ENCODE measurements at places on chromosomes 2 and 18.
A peak's percentile ranks its signal among the peaks of the same experiment; 100 is the strongest.

- DNase-seq = no peak
These were observed 4.5 kb upstream of the TOGARAM2 start for GRCh38 chr2:28976584-28976983.

- peak; percentile 27 for DNase-seq
These were observed 651 bp downstream of the STK17B start for GRCh38 chr2:196170606-196171247.

GRCh38 chr2:203559641-203560040 lies 24.5 kb upstream of the RAPH1 start:
- DNase-seq = no peak

DNA sequence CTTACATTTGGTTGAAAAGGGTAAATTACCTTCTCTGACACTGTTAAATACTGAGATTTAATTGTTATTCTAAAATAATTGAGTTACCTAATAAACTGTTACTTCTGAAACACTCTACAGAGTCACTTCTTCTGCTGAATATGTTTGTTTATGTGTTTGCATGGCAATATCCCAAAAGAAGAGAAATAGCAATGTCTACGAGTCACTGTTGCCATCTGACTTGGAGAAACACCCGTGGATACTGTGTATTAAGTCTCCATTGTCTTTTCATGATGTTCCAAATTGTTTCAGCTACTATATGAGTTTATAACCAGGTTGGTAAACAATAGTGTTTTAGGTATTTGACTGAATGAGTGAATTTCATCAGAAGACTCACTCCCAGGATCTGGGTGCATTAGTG lies 754.2 kb upstream of the ID2 start:
- DNase-seq = no peak

GRCh38 chr2:85589982-85590791 lies 5.4 kb upstream of the RNF181 start:
- peak; percentile 46 for DNase-seq

GRCh38 chr2:197306696-197307040 lies 3.9 kb downstream of the ANKRD44 start:
- DNase-seq = no peak

DNA sequence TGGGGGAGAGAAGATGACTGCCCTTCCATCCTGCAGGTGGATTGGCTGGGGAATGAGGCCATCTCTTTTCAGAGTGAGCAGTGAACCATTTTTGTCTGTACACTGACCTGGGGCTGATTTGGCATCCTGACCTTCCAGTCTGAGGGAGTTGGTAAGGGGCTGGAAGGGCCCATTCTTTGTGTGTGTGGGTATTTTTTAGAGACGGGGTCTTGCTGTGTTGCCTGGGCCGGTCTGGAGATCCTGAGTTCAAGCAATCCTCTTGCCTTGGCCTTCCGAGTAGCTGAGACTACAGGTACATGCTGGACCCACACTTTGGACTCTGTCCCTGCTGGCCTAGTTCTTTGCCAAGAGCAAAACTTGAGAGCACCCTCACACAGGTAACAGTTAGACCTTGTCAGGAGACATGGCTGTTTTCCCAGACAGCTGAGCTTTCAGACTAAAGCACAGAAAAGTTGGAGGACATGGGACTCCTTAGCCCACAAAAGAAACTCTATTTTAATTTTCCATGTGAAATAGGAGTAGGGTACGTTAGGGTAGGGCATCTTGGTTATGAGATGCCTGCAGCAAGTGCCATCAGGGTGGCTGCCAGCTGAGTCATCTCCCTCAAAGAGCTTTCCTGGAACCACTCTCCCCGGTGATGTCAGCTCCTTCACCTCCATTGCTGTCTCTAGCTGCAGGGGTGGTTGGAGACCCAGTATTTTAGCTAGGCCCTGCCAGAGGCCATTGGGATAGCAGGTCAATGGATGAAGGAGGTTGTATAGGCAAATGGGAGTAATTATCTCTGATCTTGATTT lies 60.7 kb downstream of the DGKD start:
- no peak for DNase-seq

- peak; percentile 15 for DNase-seq
These were observed 30.3 kb upstream of the SLC30A6 start for GRCh38 chr2:32135409-32135808.

DNA sequence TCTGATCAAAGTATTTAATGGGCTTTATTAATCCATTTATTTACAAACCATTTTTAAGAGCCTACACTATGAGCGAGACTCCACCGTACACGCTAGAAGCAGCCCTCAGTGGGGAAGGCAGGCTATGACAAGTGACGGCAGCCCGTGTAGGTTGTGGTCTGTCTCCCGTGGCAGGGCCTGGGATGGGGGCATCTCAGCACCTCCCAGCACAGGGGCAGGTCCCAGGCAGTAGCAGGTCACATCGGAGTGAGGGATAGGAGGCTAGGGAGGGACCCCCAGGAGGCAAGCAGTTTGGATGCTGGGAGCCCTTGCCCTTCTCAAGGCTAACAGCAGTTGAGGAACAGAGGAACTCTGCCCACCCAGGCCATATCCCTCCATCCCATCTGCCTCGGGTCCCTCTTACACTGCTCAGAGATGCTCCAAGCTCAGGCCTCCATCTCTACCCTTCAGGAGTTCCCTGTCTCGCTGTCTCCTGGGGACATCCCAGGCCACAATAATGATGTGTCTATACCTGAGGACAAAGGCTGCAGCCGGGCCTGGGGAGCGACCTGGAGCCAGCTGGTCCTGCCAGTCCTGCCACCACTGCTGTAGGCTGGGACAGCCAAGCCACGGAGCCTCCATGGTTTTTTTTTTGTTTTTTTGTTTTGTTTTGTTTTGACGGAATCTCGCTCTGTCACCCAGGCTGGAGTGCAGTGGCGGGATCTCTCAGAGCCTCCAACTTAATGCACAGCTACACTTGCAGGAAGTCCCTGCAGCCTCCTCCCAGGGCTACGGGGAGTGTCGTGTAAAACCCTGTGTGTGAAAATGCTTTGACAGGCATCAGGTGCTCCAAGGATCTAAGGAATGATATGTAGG lies 92.0 kb downstream of the NDUFA10 start:
- DNase-seq = no peak

DNA sequence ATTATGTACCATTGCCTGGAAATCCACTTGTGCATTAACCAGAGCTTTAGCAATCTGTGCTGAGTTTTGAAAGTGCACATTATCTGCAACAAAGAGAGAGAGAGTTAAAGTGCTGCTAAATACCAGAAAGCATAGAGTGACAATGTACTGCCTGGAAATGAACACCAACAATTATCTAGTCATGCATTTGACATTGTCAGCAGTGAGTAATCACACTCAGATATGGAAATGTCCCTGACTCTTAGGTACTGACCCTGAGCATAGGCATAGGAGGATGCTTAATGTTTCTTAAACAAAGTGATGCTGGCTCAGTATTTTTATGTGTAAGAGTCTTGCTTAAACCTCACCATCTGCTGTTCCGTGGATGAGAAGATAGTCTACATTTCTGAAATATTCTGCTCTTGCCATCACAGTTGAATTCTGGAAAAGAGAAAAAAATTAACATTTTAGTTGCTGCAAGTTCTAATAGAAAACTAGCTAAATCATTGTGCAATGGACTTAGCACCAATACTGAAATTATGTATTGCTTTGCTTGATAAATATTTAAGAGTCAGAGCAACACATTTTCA lies 20.8 kb upstream of the GCG start:
- no peak for DNase-seq

DNA sequence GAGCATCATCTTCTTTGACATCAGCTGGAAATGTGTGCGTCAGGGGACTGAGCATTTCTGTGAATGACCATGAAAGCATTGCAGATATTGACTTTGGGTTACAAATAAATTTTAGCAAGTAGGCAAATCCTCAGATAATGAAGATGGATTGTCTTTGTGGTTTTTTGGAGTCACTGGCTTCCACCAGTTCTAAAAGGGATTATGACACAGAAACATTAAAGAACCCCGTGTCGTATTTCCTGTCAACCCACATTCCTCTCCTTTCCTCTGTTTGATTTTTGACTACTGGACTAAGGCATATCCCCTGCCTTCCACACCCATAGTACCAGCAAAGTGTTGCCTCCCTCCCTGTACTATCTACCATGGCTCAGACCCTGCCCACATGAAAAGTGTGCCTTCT lies 268.1 kb downstream of the MYO3B start:
- DNase-seq = no peak

GRCh38 chr18:22503803-22504202 lies 86.1 kb upstream of the CTAGE1 start:
- DNase-seq = no peak

- DNase-seq = no peak
These were observed 97.4 kb downstream of the ADD2 start for GRCh38 chr2:70670626-70671025.

- DNase-seq = no peak
These were observed 148.9 kb downstream of the EN1 start for GRCh38 chr2:118698564-118698963.

- DNase-seq = peak; percentile 37
These were observed 423 bp upstream of the TTC27 start for GRCh38 chr2:32627441-32627813.

DNA sequence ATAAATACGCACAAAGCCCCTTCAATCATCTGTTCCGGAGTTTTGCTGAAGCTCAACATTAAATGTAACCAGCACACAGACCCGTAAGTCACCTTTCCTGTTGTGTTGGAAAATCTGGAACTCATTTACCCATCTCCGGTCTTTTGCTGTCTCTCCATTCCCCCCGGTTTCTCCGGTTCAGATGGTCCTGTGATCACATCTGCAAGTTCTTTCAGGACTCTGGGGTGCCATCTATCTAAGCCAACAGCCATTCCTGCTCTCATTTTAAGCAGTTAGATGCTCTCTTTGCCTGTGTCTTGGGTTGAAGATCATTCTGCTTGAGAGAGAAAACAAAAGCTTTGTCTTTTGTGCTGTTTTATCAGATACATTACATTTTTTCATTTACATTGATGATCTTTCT lies 91.7 kb upstream of the TGIF1 start:
- DNase-seq = no peak

DNA sequence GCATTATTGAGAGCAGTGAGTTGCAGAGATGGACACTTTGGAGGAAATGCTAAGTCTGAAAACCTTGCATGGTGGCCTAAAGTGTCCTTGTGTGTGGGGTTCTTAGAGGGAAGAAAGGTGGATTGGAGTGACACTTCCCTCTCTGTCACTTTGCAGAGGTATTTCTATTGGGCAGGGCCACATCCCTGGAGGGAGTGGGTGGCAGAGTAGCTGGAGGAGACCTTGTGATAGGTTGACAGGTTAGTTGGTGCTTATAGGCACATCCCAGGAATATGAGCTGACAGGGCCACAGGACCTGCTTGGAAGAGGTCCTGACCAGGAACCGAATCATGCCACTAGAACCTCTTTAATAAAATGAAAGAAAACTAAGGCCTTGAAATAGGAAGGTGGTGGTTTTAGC lies 972 bp upstream of the IGFBP5 start:
- DNase-seq = no peak

GRCh38 chr2:110773401-110773921 lies 41.1 kb downstream of the ACOXL start:
- DNase-seq = no peak

GRCh38 chr18:27577265-27577664 lies 392.2 kb upstream of the CHST9 start:
- no peak for DNase-seq

- no peak for DNase-seq
These were observed 19.8 kb upstream of the SMAD4 start for GRCh38 chr18:51010218-51010617.

Measured in NCI-H146 (cell line).